ENCODE measurements at places on chromosomes 2 and 18. TPM values are rescaled to one million over a fixed set of nuclear protein-coding genes. Genes with fewer than 3 reads are reported as not detected.

Gene LAMA1
- polyA plus RNA-seq: 7.2 TPM

Gene COL4A4
- not detected for polyA plus RNA-seq

GRCh38 chr2:197908990-197909776 is 104.8 kb downstream of the PLCL1 start:
- peak overlapping the region; percentile 51 for H3K27ac ChIP-seq
- H3K36me3 ChIP-seq: no peaks in the 10 kb centered on the region
- H3K4me3 ChIP-seq: no peak overlapping the region

Gene IL36A
- polyA plus RNA-seq: not detected

Gene SERPINB10
- polyA plus RNA-seq: not detected

Gene SERPINB2
- 1.4 TPM for polyA plus RNA-seq

Gene METTL5
- 74.9 TPM for polyA plus RNA-seq

GRCh38 chr2:54813584-54813983 is 90.1 kb downstream of the EML6 start:
- peaks cover 9% of the 10 kb centered on the region for H3K4me1 ChIP-seq
- no peaks in the 10 kb centered on the region for H3K36me3 ChIP-seq
- H3K4me3 ChIP-seq: no peak overlapping the region
- no peaks in the 10 kb centered on the region for H3K27me3 ChIP-seq
- no peak for DNase-seq

Gene ZBTB7C
- 18.6 TPM for polyA plus RNA-seq

- H3K27ac ChIP-seq: no peak overlapping the region
- H3K4me1 ChIP-seq: no peaks in the 10 kb centered on the region
- no peak for DNase-seq
- H3K4me3 ChIP-seq: no peak overlapping the region
- H3K27me3 ChIP-seq: no peaks in the 10 kb centered on the region
These were observed 97.2 kb upstream of the LPIN2 start for GRCh38 chr18:3110034-3110752.

Gene CNGA3
- polyA plus RNA-seq: not detected

Gene TBC1D8
- 3.0 TPM for polyA plus RNA-seq

Gene SKOR2
- polyA plus RNA-seq: not detected

DNA sequence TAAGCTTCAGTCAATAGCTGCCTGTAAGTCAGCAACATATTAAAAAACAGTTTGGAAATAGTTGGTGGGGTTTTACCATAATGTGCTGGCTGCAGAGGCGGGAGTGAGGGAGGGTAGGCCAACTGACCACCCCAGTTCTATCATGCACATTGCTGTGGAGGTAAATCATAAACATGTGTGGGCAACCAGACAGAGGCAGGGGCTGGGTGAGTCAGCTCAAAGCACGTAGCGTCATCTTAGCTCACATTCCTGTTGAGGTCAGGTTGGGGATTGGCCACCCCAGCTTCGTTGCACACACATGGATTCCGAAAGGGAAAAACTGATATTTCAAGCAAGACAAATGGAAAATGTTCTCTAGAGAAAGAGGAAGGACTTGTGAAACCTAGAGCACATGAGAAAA is 19.5 kb downstream of the GPR45 start:
- peak; percentile 40 for DNase-seq
- H3K4me1 ChIP-seq: no peaks in the 10 kb centered on the region
- no peaks in the 10 kb centered on the region for H3K27me3 ChIP-seq
- H3K36me3 ChIP-seq: no peaks in the 10 kb centered on the region

DNA sequence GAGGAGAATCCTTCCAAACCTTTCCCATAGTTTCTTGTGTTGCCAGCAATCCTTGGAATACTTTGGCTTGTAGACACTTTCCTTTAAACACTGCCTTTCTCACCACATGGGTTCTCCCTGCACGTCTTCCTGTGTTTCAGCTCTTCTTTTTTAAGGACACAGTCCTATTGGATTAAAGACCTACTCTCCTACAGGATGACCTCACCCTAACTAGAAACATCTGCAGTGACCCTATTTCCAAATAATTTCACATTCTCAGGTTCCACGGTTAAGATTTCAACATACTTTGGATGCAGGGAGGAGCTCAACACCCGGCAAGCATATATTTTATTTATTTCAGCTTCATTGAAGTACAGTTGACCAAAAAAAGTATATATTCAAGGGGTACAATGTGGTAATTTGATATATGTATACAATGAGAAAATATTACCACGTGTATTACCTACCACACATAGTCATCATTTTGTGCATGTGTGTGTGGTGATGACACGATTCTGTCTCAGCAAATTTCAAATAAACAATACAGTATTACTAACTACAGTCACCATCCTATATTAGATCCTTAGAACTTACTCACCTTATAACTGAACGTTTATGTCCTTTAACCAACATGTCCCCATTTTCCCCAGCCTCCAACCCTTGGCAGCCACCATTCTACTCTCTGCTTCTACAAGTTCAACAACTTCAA is 745.0 kb downstream of the CBLN2 start:
- H3K27me3 ChIP-seq: no peaks in the 10 kb centered on the region
- no peak overlapping the region for H3K27ac ChIP-seq
- H3K4me3 ChIP-seq: no peak overlapping the region
- no peak for DNase-seq

Gene HOXD13
- not detected for polyA plus RNA-seq

GRCh38 chr2:8279506-8279905 is 402.4 kb upstream of the ID2 start:
- peaks cover 5% of the 10 kb centered on the region for H3K4me1 ChIP-seq
- no peaks in the 10 kb centered on the region for H3K27me3 ChIP-seq
- no peak for DNase-seq

Gene ABCG5
- polyA plus RNA-seq: 0.10 TPM

DNA sequence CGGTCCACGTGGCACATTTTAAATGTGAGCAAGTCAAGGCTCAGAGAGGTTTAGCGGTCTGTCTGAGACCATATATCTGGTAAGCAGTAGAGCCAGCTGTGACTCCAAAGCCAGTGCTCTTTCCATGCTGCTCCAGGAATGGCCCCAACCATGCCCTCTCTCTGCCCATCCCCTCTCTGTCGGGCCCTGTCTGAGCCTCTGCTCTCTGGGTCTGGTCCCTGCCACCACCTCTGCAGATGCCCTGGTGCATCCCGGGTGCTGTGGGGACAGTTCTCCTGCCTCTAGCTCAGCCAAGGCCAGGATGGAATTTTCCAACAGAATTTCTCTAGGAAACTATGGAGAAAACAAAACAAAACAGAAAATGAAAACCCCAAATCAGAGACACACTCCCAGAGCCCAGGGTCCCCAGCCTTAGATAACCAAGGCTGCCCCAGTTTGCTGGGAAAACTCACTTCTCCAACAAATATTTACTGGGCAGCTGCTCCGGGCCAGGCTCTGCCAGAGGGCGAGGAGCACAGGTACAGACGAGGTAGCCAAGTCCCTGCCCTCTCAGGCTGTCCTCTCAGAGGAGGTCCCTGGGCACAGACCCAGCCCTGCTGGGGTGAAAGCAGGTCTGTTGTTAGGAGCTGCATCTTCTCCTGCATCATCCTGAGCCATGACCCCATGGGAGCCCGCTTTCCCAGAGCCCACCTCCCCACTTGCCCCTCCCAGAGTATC is 9.2 kb downstream of the ADRA2B start:
- H3K27ac ChIP-seq: no peak overlapping the region
- peaks cover 7% of the 10 kb centered on the region for H3K4me1 ChIP-seq
- peak; percentile 33 for DNase-seq
- H3K4me3 ChIP-seq: no peak overlapping the region
- no peaks in the 10 kb centered on the region for H3K27me3 ChIP-seq
- H3K36me3 ChIP-seq: no peaks in the 10 kb centered on the region

DNA sequence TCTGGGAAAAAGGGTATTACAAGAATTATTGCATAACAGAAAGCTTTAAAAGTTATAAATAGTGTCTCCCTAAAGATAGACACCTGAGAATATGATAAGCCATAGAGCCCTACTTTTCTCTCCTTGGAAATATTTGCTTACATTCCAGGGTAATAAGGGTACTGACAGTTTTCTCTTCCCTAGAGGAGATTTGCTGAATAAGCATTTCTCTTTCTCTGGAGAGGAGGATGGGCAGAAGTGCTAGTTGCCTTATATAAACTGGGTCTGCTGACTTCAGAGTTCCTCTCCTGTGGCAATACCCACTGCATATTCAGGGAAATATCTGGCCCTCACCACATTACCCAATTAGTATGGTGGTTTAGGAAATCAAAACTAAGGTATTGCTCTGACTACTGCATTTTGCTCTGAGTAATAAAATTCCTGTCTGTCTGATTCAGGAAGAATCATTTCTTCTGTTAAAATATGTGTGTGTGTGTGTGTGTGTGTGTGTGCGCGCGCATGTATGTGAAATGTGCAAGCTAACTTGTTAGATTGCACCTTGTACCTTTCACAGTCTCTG is 1391.3 kb downstream of the DSC3 start:
- no peak for DNase-seq
- H3K4me3 ChIP-seq: no peak overlapping the region
- H3K27me3 ChIP-seq: no peaks in the 10 kb centered on the region
- no peaks in the 10 kb centered on the region for H3K36me3 ChIP-seq

Gene SERPINB12
- polyA plus RNA-seq: not detected

DNA sequence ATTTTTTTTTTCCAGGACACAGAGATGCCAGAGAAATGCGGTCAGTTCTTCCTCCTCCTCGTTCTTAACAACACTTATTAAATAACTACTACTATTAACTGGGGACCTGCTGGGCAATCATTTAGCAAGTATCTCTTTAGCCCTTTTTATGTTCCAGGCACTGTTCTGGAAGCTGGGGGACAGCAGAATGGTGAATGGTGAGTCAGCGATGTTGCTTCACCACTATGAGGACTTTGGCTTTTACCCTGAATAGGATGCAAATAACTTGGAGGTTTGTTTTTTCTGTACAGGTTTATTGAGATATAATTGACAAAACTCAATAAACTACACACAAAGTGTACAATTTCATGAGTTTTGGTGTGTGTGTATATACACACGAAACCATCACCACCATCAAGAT is 179.9 kb upstream of the MSH6 start:
- no peaks in the 10 kb centered on the region for H3K4me1 ChIP-seq
- H3K36me3 ChIP-seq: no peaks in the 10 kb centered on the region
- H3K4me3 ChIP-seq: no peak overlapping the region
- H3K27ac ChIP-seq: no peak overlapping the region

Gene GATA6
- 13.6 TPM for polyA plus RNA-seq

Data from sigmoid colon (tissue), 7 donors.